ENCODE measurements at places on chromosomes 11 and 22. TPM values are rescaled to one million over a fixed set of nuclear protein-coding genes. Genes with fewer than 3 reads are reported as not detected.

Gene PANX2
- total RNA-seq = not detected

- DNase-seq = no peak
Measured at GRCh38 chr11:18934195-18934814, 4.9 kb downstream of the MRGPRX1 start.

- DNase-seq = no peak
Measured at GRCh38 chr11:79374727-79375126, 66.1 kb downstream of the TENM4 start.

DNA sequence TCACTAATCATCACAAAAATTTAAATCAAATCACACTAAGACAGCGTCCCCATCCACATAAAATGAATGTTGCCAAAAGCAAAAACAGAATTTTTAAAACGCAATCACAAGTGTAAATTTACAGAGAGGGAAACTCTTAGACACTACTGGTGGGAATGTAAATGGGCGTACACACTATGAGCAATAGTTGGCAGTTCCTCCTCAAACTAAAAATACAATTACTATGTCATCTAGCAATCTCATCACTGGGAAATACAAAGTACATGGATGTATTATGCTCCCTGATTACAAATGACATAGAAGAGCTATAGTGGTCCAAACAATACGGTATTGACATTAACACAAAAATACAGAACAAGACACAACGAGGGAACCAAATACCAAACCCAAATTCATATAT lies 8.7 kb upstream of the RGL4 start:
- no peak for DNase-seq

- DNase-seq = no peak
Measured at GRCh38 chr11:34086554-34087283, 18.7 kb upstream of the NAT10 start.

DNA sequence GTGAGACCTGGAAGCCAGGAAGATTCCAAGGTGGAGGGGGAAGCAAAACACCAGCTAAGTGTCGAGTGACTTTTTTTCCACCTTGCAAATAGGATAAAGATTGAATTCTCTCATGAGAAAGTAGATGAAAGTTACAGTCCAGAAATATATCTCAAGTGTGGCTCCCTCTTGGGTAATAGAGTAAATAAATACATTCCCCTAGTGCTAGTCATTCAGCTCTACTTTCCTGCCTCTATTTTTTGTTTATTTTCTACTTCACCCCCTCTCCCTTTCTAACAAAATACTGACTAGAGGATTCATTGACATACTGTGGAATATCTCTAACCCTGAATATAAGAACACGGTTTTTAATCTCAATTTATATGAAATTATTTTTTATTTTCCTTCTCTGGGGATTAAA lies 19.2 kb upstream of the OOSP4B start:
- DNase-seq = no peak

- DNase-seq = no peak
Measured at GRCh38 chr11:29634244-29634643, 382.6 kb downstream of the KCNA4 start.

GRCh38 chr11:110176366-110177085 lies 83.3 kb downstream of the ZC3H12C start:
- DNase-seq = no peak

Gene PHLDB1
- total RNA-seq = 60.1 TPM

Gene KLHL35
- total RNA-seq = 0.50 TPM

DNA sequence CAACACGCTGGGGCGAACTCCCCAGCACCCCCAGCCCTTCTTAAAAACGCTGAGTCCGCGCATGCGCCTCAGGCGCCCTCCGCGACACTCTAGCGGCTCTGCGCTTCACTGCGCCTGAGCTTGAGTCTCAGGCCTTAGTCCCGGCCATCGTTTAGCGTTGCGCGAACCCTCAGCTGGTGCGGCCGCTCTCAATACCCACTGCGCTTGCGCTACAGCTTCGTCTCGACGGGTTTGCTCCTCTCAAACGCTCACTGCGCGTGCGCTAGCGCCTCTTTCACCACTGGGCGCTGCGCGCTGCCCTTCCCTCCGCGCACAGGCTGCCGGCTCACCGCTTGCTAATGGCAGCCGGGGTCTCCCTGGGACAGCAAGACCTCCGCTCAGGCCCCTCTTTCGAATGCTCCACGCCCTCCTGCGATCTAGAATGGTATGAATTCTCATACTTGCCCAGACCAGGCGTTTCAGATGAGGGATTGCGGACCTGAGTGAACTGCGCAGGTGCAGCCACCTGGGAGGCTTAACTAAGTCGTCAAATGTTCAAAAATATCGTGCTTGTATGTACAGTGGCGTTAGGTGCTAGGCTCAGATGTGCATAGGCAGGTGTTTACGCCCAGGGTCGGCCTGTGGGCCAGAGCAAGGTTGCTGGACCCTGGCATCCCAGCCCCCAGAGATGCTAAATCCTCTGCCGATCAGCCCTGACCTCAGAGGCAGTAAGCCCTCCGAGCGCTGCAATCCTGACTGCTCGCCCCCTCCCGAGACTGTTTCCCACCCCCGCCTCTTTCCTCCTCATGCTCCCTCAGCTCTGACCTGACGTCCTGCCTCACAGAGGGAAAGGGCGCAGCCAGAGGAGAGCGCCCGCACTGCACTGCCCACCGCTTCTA lies at the start of gene SLC2A11:
Gene SLC2A11 (plus strand): TSS at position 270 of the 878 bp plus-strand sequence. CDS start 125 bp downstream, at position 395.
- DNase-seq = peak; percentile 97

DNA sequence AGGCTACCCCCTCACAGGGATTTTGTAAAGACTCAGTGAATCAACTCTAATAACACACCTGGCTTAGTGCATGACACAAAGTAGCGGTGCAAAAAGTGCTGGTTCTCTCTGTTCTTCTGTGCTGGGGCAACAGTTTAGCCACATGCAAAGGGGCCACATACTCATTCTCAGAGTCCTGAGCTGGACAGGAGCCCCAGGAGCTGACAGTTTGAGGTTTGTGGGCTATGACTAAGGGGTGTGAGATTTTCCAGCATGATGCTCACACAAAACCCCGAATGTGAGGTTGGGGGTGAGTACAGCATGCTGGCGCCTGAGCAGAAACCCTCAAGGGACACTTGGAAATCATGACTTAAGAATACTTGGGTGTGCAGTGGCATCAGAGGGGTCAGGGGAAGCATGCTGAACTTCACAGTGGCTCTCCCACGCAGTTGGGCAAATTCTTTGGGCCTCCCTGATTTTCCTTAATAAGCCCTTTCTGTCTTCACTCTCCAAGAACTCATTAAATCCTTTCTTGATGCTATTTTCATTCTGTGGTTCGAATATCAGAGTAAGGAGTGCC lies 31.0 kb downstream of the TMPRSS5 start:
- DNase-seq = no peak

DNA sequence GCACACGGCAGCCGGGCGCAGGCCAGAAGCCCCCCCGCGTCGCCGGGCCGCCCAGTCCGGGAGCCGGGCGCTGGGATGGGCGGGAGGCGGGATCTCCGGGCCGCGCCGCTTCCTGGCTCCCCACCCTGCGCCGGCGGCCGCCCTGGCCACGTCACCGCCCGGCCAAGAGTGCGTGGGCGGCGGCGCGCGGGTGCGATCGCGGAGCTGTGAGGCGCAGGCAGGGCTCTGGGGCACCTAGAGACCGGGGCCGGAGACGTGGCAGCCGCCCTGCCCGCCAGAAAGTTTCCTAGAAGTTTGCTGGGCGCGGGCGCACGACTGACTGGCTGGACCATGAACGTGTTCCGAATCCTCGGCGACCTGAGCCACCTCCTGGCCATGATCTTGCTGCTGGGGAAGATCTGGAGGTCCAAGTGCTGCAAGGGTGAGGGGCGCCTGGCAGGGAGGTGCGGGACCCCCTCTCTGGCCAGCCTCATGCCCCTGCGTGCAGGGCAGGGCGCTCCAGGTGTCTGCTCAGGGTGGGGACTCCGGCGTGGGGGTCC lies at the start of gene KDELR3:
Gene KDELR3 (plus strand): TSS at position 193 of the 539 bp plus-strand sequence. CDS start 138 bp downstream, at position 331.
- peak; percentile 72 for DNase-seq

DNA sequence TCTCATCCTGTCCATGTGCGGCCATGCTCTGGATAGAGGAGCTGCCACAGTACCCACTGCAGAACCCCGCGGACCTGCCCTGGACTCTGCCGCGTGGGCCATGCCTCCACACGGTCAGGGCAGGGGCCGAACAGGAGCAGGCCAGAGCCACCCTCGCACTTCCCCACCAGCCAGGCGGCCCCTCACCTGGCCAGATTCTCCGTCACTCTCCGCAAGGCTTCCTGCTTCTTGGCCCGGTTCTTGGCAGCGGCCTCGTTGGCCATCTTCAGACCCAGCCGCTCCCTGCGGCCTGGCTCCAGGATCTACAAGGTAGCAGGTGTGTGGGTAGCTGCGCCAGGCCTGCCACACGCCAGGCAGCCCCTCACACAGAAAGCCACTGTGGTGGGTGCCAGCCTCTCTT lies 3.8 kb downstream of the TSSK2 start:
- no peak for DNase-seq

DNA sequence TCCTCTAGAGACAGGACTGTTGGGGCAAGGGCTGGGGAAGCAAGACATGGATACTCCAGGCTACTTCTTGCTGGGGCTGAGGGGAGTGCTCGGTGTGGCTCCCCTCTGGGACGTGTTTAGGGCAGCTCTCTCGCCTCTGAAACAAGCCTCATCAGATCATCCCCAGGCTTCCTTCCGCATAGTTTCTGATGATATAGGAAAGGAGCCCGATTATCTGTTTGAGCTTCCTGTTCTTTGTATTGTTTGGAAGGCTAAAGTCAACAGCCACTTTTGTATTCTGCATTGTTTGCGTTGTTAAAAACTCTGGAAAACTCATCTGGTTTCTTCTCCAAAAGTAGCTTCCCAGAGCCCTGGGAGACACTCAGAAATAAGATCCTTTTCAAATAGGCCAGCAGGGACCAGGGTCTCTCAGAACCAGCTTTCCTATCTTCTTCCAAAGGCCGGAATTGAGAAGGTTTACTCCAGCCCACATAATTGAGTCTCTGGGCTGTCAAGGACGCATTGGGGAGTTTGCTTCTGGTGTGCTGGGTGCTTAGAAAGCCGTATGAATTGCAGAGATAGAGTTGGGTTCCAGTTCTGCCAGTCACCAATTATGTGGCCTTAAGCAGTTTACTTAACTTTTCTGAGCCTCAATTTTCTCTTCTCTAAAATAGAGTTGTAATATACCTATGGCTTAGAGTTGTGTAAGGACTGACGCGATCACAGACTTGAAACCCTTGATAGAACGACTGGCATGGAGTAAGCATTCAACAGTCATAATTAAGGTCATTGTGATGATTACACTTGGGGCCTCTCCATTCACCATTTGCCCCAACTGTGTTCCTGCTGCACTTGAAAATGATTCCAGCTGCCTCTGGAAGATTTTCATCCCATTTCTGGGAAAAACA lies 19.1 kb downstream of the CD44 start:
- DNase-seq = no peak

Data from colonic mucosa (tissue), 4 donors.